ENCODE measurements at places on chromosomes 4 and X. TPM values are rescaled to one million over a fixed set of nuclear protein-coding genes. Genes with fewer than 3 reads are reported as not detected.

DNA sequence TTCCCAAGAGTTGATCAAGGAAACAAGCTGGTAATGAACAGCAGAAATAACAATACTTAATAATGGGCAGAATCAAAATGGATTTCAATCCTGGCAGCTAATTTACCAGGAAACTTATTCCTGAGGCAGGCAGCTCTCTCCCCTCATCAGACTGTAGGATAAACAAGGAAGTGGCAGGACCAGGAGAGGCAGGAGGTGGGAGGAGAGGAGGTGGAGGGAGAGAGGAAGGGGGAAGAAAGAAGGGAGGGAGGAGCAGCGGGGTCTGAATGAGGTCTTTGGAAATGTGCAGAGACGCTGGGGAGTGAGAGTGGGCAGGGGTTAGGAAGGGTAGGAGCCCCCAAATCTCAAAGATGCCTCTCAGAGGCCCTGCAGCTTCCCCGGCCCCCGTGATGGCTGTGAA lies 231.5 kb downstream of the BCOR start:
- no peaks in the 10 kb centered on the region for H3K36me3 ChIP-seq
- H3K4me3 ChIP-seq = no peak overlapping the region
- no peaks in the 10 kb centered on the region for H3K4me1 ChIP-seq
- H3K27ac ChIP-seq = no peak overlapping the region

DNA sequence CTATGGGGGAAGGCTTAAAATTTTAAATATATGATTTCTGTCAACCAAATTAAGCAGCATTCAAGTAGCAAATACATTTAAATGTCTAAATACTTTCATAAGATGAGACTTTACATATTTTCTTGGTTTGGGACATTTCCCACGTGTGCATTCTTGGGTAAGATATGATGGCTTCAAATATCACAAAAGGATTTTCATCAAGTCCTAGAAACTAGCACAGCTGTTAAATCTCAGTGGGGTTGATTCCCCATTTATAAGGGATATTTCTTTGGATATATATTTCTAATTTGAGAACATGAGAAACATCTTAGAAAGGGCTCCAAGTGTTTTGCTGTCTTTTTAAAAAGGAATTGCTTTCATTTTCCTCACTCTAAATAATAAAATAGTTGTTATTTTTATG lies 90.2 kb downstream of the P2RY10 start:
- no peaks in the 10 kb centered on the region for H3K4me1 ChIP-seq
- H3K36me3 ChIP-seq = no peaks in the 10 kb centered on the region
- no peak overlapping the region for H3K4me3 ChIP-seq
- no peaks in the 10 kb centered on the region for H3K27me3 ChIP-seq
- DNase-seq = no peak

GRCh38 chrX:48461830-48462229 lies 8.2 kb downstream of the SLC38A5 start:
- no peak overlapping the region for H3K27ac ChIP-seq
- no peak for DNase-seq
- no peak overlapping the region for H3K4me3 ChIP-seq
- H3K4me1 ChIP-seq = no peaks in the 10 kb centered on the region
- H3K27me3 ChIP-seq = no peaks in the 10 kb centered on the region
- no peaks in the 10 kb centered on the region for H3K36me3 ChIP-seq

DNA sequence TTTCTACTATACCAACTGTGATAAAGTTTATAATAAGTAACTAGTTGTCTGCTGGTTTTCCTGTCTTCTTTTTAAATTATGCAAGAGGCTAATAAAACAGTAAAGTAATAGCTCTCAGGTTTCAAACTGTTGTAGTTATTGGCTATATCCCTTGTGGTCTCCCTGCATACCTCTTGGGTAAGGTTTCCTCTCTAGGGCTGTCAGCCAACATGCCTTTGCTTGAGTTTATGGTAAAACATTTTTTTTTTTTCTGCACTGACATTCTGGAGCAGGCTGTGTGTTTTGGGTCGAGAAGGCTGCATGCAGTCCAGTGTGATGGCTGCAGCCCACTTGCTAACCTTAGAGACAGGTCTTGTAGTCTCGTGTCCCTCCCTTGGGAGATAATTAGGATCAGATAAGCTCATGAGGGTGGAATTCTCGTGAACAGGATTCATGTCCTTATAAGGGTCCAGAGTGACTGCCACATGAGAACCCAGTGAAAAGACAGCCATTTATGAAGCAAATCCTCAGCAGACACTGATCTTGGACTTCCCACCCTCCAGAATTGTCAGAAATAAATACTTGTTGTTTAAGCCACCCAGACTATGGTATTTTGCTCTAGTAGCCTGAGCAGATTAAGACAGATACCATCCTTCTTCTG lies 831.2 kb downstream of the CCSER1 start:
- no peak for DNase-seq
- H3K36me3 ChIP-seq = no peaks in the 10 kb centered on the region
- no peak overlapping the region for H3K27ac ChIP-seq
- no peaks in the 10 kb centered on the region for H3K4me1 ChIP-seq

GRCh38 chrX:88355252-88355651 lies 391.8 kb upstream of the CPXCR1 start:
- DNase-seq = no peak
- H3K4me3 ChIP-seq = no peak overlapping the region
- no peaks in the 10 kb centered on the region for H3K36me3 ChIP-seq

DNA sequence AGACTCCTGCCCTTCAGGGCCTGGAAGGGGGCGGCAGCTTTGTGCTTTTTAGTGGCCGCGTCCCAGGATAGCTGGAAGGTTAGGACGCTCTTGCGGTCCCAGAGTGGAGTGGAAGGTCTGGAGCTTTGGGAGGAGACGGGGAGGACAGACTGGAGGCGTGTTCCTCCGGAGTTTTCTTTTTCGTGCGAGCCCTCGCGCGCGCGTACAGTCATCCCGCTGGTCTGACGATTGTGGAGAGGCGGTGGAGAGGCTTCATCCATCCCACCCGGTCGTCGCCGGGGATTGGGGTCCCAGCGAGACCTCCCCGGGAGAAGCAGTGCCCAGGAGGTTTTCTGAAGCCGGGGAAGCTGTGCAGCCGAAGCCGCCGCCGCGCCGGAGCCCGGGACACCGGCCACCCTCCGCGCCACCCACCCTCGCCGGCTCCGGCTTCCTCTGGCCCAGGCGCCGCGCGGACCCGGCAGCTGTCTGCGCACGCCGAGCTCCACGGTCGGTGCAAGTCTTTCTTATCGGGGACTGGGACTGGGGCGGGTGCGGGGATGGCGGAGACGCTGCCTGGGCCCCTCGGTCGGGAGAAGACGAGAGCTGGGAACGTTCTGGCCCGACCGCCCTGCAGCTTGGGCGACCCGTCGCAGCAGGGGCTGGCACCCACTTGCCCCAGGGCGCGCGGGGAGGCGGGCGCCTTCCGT lies at the start of gene EDNRA:
EDNRA (plus strand) TSS at position 207 of the 686 bp plus-strand sequence. CDS start 4,585 bp downstream, outside the sequence.
- H3K4me3 ChIP-seq = peak within 1 kb of the TSS; percentile 58
- H3K27ac ChIP-seq = peak within 1 kb of the TSS; percentile 75
- no peaks in the 10 kb centered on the region for H3K36me3 ChIP-seq
- no peaks in the 10 kb centered on the region for H3K4me1 ChIP-seq

The TAB3 gene
- 23.3 TPM for total RNA-seq

The XAGE2 gene
- total RNA-seq = 6.7 TPM

Measured in lower lobe of right lung (tissue), 2 donors.